NCI-H1048 (cell line): ENCODE measurements at places on chromosomes 16 and 17.

GRCh38 chr17:44599298-44600175, 42.3 kb downstream of the FZD2 start:
- DNase-seq: no peak

DNA sequence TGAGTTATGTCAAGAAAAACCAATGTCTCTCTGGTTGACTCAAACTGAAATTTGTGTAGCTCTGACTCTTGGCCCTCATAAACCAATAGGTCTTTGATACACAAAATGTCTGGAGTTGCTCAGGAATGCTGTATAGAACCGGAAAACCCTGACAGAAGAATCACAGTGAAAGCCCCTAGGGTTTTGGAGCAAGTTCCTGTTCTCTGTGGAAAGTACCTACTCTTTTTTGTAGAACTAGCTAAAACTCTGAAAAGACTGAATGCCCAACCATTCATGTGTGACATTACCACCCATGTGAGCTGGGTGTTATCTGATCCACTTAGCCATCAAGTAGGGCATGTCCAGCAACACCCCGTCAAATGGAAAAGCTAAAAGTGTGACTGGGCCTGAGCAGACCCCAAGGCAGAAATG, 28.8 kb downstream of the CCL4 start:
- DNase-seq: no peak

DNA sequence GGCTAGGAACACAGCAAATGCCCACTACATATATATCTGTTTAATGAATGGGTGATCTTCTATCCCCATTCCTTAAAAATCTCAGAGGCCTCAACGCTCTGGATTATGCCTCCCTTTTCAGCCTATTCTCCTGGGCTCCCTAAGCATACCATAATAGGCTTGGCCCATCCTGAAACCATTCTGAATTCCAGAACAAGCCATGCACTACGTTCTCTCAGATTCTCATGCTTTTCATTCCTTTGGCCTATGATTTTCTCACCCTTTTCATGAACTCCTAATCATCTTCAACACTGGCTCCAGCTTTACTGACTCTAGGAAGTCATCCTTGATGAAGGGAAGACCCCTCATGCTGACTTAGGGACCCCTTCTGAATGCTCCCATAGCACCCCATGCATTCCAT, 71.1 kb downstream of the RPGRIP1L start:
- DNase-seq: no peak

DNA sequence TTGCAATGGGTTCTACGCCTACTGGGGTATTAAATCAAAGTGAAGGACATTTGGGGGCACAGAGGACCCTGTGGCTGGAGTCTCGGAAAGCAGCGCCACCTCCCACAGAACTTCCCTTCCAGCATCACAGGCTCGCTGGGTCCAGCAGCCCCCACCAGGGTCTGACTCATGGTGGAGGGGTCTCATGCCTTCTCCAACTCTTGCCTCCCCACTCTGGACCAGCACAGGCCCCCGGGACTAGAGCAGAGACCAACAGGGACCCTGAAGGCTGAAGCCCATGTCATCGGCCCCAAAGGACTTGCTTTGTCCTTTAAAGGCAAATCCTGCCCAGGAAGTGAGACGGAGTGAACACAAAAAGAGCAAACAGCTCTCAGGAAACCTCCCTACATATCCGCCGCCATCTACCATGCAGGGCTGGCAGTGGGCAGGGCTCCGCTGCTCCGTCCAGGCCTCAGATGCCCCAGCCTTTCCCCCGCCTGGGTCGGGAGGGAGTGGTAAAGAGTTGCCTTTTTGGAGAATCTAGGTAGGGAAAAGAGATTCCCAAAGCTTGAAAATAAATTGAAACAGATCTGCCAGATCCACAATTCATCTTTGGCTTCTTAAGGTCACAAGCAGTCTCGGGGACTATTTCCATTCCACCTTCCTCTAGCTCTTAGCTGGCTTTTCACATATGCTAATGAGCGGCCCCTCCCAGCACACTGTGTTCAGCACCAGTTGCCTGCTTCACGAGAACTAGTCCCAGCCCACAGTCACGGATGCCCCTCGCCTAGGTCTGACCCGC, 2.1 kb upstream of the GPRC5C start:
- DNase-seq: no peak

GRCh38 chr17:19357351-19357750, 5.2 kb downstream of the B9D1 start:
- no peak for DNase-seq

DNA sequence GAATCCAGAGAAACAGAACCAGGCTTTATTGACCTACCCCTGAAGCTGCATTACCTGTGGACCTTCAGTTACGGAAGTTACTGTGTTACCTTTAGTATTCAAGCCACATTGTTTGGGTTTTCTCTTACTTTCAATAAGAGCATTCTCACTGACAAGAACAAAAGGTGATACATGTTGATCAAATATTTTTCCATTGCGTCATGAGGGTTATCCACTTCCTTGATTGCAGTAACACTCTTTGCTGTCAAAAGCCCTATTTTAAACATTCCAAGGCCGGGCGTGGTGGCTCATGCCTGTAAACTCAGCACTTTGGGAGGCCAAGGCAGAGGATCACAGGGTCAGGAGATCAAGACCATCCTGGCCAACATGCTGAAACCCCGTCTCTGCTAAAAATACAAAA, 28.6 kb upstream of the PAFAH1B1 start:
- DNase-seq: no peak

DNA sequence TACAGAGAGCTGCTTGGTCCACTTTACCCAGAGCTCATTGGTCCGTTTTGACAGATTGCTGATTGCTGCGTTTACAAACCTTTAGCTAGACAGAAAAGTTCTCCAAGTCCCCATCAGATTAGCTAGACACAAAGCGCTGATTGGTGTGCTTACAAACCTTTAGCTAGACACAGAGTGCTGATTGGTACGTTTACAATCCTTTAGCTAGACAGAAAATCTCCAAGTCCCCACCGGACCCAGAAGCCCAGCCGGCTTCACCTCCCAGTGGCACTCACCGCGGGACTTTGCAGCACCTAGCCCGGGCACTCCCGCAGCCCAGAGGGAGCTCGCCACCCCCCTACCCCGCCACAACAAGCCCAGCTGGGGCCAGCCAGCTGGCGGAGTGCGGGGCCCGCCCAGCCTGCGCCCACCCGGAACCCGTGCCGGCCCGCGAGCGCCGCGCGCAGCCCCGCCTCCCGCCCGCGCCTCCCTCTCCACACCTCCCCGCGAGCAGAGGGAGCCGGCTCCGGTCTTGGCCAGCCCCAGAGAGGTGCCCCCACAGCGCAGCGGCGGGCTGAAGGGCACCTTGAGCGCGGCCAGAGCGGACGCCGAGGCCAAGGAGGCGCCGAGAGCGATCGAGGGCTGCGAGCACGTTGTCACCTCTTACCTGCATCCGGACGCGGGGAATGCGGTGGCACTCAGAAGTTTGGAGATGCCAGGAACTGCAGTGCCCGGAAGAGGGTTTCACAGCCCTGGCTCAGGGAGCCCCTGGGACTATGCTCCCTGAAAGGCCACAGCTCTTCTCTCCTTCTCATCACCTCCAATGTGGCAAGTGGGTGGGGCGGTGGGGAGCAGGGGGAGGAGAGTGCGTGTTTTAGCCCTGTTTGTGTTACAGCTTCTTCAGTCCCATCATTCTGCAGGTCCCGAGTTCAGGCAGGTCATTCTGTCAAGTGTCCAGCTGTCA, 1504.5 kb downstream of the CDH11 start:
- DNase-seq: no peak

- no peak for DNase-seq
Observed at GRCh38 chr17:77681861-77682260, 276.6 kb upstream of the TNRC6C start.

GRCh38 chr16:12252616-12253015, 276.1 kb downstream of the SNX29 start:
- DNase-seq: no peak

DNA sequence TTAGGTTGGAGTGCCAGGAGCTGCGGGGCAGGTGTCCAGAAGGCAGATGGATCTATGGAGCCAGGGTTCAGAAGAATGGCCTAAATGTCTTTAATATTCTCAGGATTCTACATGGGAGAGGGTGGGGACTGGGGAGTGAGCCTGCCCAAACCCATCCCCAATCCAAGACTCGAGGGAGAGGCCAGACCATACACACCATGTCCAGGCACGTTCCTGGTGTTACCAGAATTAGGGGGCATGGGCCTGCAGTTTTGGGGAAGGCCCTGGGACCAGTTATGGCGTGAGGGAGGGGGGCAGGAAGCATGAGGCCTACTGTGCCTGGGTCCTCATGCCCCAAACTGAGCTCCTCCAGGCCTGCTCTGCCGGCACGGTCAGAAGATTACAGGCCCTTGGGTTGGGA, 1.9 kb downstream of the TAX1BP3 start:
- no peak for DNase-seq
